ENCODE measurements at places on chromosomes 6 and 20.

- peak; percentile 78 for DNase-seq
Measured at GRCh38 chr20:51541189-51542032, 1.1 kb downstream of the NFATC2 start.

DNA sequence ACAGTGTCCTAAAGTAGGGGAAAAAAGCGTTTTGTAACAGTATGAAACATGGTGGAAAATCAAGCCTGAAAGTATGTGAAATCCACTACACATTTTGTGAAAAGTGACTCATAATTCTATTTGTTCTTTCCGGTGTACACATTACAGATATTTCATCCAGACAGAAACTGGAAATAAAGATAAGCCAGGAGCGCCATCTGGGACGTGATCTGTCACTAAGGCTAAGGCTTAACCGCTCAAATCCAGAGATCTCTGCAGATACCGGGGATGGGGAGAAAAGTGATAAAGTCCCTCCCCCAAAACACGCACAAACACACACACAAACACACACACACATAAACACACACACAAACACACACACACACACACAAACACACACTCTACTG is 26.6 kb upstream of the SRSF6 start:
- no peak for DNase-seq

GRCh38 chr20:13031751-13032150 is 23.0 kb downstream of the SPTLC3 start:
- no peak for DNase-seq

- DNase-seq, result no peak
Measured at GRCh38 chr6:162679681-162680080, 47.9 kb downstream of the PRKN start.

DNA sequence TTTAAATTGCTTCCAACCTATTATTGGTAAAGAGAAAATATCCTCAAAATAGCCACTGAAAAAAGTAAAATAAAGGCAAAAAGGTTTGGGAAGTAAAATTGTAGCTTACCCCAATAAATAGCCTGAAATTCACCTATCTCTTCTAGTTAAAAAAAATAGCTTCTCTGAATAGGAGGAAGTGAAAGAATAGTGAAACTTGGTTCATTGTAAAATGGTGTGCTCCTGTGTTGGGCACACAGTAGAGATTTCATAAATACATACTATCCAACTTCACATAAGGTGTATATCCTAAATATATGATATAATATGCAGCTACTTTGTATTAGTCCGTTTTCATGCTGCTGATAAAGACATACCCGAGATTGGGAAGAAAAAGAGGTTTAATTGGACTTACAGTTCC is 45.3 kb downstream of the CDK19 start:
- no peak for DNase-seq

- DNase-seq, result peak; percentile 1
Measured at GRCh38 chr20:13819885-13820645, 35.2 kb downstream of the NDUFAF5 start.

GRCh38 chr20:9993137-9993536 is 41.6 kb upstream of the ANKEF1 start:
- DNase-seq, result no peak

DNA sequence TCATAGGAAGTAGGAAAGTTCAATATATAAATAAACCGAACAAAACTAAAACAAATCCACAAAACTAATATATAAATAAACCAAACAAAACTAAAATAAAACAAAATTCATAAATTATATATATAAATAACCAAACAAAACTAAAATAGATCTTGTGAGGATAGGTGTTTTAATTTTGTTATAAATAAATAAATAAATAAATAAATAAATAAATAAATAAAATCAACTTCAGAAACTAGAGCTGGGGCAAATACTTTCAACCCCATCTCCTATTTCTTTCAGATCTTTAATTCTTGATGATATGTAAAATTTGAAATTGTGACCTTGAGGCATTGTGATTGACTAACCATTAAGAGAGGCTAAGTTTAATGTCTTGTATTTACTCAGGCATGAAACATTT is 416.1 kb downstream of the SAMD5 start:
- no peak for DNase-seq
